Caudate nucleus (tissue), 63 donors: ENCODE measurements at places on chromosomes 16 and 17.

- no peak for DNase-seq
Measured at GRCh38 chr16:56344518-56345405, 80.6 kb downstream of the AMFR start.

- no peak for DNase-seq
Measured at GRCh38 chr16:77928096-77928495, 94.3 kb upstream of the CLEC3A start.

DNA sequence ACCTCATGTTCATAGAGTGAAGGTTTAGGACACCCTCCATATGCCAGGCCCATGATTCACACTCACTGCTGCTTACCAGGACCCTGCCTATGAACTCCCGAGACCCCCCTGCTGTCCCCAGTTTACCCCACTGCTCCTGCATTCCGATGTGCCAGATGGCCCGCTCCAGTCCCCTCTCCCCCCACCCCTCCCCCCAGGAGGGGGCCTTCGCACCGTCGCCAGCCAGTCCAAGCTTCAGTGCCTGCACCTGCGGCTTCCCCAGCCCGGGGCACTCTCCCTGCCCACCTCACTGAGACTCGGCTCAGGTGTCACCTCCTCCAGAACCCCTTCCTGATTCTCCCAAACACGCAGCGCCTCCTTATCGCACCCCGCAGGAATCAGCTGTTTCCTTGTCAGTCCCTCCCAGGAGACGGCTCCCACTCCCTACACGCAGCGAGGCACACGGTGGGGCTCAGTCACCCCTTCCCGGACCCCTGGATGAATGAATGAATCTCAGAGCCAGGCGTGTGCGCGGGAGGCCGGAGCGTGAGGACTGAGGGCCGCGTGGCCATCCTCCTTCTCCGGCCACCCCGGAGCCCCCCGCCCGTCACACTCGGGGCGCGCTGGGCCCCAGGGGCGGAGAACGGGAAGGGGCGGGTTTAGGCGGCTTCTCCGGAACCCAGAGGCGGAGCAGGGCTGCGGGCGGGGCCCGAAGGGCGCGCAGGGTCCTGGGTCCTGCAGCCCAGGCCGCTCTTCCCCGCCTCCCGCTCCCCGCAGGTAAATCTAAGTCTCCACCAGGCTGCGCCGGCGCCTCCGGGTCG lies 1.6 kb downstream of the MYO1C start:
- DNase-seq = no peak

DNA sequence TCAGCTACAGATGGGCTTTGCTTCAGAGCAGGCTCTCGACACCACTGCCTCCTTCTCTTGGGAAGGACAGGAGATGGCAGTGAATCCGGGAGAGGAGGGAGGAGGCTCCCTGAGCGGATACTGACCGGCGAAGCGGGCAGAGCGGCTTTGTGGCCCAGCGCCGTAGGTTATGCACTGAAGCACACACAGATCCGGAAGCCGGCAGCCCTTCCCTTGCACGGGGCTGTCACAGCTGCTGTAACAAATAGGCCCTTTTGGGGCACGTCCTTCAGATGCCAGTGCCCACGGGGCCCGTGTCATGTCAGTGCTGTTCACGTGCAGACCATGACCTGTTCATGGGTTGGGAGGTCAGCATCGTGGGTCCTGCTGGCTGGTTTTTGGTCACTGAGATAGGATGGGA lies 144.7 kb upstream of the CHMP6 start:
- no peak for DNase-seq

- DNase-seq = no peak
Measured at GRCh38 chr17:65820811-65821210, 259.4 kb upstream of the AXIN2 start.

DNA sequence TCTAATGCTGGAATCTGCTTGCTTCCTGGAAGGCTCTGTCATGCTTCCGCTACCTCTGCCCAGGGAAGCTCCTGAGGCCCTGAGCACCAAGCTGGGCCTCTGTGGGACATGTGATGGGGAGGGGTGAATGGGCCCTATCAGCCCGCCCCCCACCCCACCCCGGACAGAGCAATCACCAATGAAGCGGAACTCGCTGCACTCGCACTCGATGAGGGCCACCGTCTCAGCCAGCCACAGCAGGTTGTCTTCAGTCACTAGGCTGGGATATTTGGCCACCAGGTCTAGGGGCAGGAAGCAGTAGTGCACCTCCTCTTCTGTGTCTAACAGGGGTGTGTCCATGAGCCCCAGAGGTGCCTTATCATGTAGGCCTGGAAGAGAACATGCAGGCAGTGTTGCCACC lies 23.6 kb downstream of the KCTD19 start:
- no peak for DNase-seq

- DNase-seq = peak; percentile 28
Measured at GRCh38 chr17:51764387-51764971, 394.0 kb downstream of the CA10 start.

- DNase-seq = no peak
Measured at GRCh38 chr17:44900894-44901293, 1.6 kb upstream of the EFTUD2 start.

DNA sequence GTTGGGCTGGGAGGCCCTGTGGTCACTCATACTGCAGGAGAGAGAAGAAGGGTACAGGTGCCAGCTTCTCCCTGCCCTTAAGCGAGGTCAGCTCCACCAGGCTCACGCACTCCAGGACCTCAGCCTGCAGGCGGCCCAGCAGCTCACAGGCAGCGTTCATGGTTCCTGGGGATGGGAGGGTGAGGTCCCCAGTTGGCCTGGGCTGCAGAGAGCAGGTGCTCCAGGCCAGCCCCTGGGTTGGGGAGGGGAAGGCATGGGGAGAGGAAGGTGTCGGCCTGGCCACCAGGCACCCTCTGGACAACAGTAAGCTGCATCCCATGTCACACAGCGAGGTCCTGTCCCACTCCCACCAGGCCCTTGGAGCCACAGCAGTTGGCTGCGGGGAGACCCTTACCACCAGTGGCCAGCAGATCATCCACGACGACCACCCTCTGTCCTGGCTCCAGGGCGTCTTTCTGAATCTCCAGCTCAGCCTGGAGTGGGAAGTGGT lies 2.0 kb downstream of the APRT start:
- no peak for DNase-seq

DNA sequence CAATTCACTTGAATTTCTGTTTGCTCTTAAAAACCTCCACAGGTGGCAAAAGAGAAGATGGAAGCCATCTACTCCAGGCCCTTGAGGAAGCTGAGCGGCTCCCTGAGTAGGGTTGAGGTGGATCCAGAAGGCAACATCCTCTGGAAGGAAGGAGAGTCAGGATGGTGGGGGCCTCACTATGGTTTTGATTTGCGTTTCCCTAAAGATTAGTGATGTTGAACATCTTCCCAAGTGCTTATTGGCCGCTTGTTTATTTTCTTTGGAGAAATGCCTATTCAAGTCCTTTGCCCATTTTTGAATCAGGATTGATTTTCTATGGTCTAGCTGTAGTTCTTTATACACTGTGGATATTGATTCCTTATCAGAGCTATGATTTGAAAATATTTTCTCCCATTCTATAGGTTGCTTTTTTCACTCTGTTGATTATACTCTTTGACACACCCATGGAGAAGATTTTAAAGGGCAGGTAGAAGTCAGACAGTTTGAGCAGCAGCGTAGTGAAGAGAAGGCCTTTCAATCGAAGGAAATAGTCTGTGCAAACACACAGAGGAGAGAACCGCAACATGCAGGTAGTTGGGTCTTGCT lies 58.6 kb downstream of the WSB1 start:
- no peak for DNase-seq

DNA sequence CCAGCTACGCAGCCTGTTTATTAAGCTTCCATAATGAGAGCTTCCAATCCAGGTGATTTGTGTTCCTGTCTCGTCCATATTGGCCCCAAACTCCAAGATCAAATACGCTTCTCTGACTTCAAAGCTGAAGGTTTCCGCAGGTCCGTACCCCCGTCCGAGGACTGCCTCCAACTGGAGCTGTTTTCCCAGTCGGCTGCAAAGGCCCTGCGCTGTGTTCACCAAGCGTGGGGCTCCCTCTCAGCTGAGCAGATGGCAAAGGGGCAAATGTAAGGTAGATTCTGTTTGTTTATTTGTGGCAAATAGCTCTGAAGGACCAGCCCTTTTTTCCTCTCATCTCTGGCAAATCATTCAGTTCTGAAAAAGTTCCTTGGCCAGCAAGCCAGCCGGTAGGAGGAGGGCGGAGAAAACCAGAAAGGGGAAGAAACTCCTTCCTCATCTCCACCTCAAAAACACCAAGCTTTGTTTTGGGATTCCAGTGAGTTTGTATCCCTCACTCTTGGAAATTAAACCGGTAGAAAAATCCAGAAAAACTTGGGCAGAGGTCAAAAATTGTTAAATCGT lies 35.2 kb downstream of the NXN start:
- no peak for DNase-seq

GRCh38 chr17:45784741-45785479 lies 790 bp downstream of the CRHR1 start:
- DNase-seq = no peak

DNA sequence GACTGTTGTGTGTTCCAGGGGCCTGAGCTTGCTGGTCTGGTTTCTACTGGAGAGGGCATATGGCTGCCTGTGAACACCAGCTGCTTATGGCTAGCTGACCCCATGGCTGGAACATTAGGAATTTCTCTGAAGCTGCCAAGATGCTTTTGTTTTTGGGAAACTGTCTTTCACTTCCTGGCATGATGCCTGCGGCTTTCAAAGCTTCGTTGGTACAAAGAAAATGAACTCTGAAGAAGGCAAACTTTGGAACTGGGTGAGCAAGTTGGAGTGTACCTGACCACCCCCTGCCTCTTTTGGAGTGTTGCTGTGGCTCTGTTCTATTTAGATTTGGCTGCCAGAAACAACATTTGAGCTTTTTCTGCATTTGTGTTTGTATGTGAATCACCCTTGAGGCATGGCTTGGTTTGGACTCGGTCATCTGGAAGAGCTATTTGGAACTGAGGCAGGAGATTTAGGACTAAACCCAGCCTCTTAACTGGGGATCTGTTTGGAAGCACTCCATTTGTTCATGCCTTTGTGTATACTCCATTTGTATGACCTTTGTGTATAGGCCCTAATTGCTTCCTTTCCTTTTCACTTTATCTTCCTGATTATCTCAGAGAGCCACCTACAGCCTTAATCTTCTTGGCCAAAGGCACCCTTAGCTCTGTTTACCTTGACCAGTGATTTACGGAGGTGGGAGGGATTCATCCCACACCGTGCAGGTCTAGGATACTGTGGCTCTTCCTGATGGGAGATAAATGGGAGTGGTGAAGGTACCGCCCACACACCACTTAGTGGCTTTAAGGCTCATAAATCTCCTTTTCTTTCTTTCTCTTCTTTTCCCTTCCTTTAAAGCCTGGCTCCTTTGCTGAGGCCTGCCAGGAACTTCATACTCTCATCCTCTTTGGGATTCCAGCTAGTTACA lies 7.3 kb upstream of the CPHXL start:
- DNase-seq = no peak

GRCh38 chr17:78804777-78805176 lies 22.7 kb upstream of the CYTH1 start:
- no peak for DNase-seq

- no peak for DNase-seq
Measured at GRCh38 chr17:67353929-67354574, 12.3 kb downstream of the PSMD12 start.

- peak; percentile 60 for DNase-seq
Measured at GRCh38 chr16:57260294-57260929, 15.4 kb downstream of the ARL2BP start.

- no peak for DNase-seq
Measured at GRCh38 chr17:38417210-38417951, 10.9 kb upstream of the ARHGAP23 start.

- DNase-seq = no peak
Measured at GRCh38 chr17:65515959-65516948, 45.2 kb downstream of the AXIN2 start.

GRCh38 chr17:83053021-83053681 lies 26.3 kb upstream of the METRNL start:
- DNase-seq = no peak

GRCh38 chr17:36544044-36544306 lies 744 bp upstream of the GGNBP2 start:
- DNase-seq = no peak

DNA sequence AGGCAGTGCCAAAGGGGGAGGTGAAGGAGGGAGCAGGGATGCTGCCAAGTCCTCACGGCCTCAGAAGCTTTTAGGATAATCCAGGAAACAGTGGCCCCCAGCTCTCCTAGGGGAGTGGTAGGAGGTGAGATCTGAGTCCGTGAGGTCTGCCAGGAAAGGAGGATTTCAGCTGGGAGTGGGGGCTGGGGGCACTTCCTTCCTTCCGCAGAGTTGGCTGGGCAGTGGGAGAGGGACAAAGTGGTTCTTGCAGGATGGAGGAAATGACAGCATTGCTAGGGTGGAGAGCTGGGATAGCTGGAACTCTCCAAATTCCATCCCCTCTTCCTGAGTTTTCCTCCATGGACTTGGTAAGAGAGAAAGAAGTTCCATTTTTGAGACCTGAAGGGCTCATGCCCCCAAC lies 4.8 kb upstream of the SP6 start:
- no peak for DNase-seq

DNA sequence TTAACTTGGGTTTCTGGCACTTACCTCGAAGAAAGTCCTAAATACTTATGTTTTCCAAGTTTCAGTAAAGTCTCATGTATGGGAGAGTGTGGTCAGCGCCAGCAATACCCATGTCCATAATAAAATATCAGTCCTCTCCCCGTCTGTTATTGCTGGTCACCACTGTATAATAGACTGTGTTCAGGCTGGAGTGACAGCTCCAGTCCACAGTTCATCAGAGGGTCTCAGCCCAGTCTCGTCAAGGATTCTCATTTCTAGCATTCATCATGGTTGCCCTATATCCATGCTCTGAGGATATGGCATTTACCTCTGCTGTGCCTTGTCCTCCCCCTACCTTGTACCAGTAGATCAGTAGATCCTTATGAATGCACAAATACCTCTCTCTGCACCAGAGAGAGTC lies 384.5 kb downstream of the NPIPA7 start:
- no peak for DNase-seq

- no peak for DNase-seq
Measured at GRCh38 chr16:71254832-71255525, 24.5 kb upstream of the HYDIN start.

GRCh38 chr17:6165806-6166205 lies 95.6 kb downstream of the WSCD1 start:
- DNase-seq = no peak

GRCh38 chr16:11963706-11964105 lies 1.3 kb upstream of the TNFRSF17 start:
- no peak for DNase-seq

DNA sequence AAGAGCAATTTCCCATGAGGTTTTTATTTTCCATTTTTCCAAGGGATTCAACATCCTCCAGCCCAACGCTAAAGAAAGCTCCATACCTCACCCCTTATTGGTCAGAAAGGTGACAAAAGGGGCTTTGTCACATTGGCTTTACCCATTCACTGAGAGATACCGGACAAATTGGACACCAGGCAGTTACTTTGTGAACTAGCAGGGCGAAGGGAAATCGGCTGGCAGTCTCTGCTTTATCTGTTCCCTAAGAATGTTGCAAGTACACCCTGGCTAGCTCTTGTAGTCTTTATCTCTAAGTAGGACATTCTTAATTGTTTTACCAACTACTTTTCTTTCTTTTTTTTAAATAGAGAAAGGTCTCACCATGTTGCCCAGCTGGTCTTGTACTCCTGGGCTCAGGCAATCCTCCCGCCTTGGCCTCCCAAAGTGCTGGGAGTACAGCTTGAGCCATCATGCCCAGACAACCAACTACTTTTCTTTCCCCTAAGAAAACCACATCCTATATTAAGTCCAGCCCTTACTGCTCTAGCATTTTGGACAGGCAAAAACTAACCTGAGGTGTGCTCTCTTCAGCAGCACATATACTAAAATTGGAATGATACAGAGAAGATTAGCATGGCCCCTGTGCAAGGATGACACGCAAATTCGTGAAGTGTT lies 16.8 kb downstream of the PRPSAP1 start:
- DNase-seq = no peak

- DNase-seq = no peak
Measured at GRCh38 chr17:15742051-15742795, 10.1 kb downstream of the TBC1D26 start.

- no peak for DNase-seq
Measured at GRCh38 chr17:37761059-37761458, 16.2 kb upstream of the HNF1B start.
